Spinal cord (tissue), 10 donors: ENCODE measurements at places on chromosomes 12 and 14.

DNA sequence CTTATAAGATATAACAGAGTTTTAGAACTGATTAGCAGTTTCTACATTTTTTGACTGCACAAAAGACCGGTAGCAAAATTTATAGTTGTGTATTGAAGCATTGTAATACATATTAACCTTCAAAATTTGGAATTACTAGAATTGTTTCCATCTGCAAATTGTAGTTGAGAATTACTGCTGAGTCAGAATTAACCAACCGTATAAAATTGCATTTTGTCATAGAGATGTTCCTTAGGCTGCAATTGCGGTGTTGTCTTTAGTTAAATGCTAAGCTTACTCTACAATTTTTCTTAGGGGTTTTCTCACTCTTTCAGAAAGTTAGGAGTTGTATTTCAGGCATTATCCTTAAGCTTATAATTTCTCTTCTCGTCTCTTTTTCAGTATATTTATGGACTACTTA, 132.2 kb downstream of the PLEKHA5 start:
- no peak for DNase-seq

GRCh38 chr14:101755591-101756324, 5.8 kb upstream of the PPP2R5C start:
- DNase-seq, result no peak

DNA sequence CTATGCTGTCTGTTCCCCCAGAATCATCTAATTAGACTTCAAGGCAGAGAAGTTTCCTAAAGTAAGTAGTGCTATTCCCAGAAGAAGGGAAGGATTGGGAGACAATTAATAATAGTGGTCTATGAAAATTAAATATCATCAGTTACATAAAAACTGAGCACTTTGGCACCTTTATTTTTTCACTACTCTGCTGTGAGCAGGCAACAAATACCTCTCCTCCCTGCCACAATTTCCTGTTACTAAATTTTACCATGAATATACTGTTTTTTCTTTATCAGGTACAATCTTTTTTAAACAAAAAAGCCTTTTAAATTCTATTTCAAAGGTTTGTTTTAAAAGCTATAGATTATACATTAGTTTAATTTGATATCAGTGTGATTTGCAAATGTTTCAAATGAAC, 29.4 kb upstream of the KRAS start:
- no peak for DNase-seq

DNA sequence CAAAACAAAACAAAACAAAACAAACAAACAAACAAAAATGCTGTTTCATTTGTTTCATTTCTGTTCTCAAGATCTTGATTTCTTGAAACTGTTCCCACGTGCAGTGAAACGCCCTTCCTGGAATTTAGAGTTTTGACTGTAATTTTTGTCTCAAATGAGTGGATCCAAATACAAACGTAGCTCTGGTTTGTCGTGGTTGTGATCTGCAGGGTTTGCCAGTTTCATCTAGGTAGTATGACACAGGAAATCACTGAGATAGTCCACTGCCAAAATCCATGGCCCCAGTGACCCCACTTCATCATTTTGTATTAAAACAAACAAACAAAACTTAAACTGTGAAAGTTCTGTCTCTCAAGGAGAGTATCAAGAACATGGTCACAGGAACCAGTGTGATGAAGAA, 838.6 kb downstream of the BCL11B start:
- no peak for DNase-seq

GRCh38 chr12:108811411-108812180, 45.8 kb downstream of the SSH1 start:
- no peak for DNase-seq

DNA sequence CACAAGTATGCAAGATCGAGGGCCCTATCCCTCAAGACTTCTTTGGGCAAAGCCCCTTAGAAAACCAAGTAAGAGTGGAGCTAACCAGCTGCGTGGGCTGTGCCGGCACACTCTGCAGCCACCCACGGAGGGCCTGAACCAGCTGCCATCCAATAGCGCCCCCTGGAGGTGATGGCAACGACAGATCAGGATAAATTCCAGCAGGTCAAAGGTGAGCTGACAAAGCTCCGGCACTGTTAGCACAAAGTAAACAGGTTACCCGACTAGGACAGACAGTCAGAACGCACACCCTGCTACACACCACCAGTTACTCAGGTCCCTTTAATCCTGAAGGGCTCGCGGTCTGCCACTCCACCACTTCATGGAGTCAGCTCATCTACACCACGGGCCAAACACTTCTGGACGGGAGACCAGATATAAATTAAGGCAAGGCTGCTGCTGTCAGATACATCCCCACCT, 4.9 kb downstream of the ZBTB39 start:
- no peak for DNase-seq

GRCh38 chr12:20210621-20211215, 157.6 kb upstream of the PDE3A start:
- no peak for DNase-seq

DNA sequence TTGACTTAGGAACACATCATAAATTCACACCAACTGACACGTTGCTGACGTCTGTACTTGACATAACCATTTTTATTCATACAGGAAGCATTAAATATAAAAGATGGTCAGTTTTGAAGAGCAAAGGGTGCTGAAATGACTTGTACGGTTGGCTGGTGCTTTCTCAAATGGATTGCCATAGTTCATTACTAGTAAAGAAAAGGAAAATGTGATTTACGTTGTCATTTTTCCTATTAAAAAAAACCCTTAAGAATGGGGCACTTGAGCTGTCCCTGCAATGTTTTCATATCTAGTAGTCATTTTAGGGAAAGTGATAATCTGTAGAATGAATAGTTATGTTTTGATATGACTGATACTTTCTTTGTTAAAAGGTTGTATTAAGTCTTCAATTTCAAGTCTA, 22.5 kb upstream of the MANSC4 start:
- no peak for DNase-seq

DNA sequence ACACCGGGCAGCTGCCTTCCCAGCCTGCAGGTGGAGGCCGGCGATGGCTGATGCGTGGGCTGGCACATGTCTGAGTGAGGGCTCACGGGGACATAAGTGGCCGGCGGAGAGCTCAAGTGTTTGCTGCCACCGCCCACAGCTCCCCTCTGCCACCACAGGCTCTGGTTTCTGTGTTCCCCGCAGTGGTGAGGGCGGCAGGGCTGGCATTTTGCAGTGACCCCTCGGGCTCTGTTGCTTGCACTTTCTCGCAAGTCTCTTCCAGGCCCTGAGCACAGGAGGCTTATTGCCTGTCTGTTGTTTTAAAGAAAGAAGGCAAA, 271.0 kb upstream of the RTL1 start:
- no peak for DNase-seq

GRCh38 chr12:68786929-68787328, 21.0 kb upstream of the MDM2 start:
- DNase-seq, result no peak

GRCh38 chr14:53569446-53569845, 387.2 kb downstream of the BMP4 start:
- no peak for DNase-seq

GRCh38 chr14:63308723-63309317, 9.9 kb downstream of the GPHB5 start:
- DNase-seq, result no peak

DNA sequence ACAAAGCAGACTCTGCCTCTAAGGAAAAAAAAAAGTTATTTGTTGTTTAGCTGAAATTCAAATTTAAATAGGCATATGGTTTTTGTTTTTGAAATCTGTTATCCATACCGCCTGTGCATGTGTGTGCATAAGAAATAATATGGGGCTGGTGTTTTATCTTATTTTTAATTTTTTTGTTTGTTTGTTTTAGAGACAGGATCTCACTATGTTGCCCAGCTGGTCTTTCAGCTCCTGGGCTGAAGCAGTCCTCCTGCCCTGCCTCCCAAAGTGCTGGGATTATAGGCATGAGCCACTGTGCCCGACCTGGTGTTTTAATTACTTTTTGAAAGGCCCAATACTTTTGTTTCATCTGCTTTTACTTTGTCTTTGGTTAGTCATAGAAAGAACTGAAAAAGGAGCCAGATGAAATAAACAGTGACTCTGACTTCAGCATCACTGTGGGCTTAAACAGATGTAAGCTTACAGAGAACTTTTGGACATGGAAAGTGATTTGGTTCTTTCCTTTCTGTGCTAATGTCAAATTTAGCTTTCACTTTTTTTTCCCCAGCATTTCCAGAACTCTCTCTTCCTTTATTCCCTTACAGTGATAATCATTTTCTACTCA, 37.2 kb downstream of the SUPT16H start:
- DNase-seq, result no peak

DNA sequence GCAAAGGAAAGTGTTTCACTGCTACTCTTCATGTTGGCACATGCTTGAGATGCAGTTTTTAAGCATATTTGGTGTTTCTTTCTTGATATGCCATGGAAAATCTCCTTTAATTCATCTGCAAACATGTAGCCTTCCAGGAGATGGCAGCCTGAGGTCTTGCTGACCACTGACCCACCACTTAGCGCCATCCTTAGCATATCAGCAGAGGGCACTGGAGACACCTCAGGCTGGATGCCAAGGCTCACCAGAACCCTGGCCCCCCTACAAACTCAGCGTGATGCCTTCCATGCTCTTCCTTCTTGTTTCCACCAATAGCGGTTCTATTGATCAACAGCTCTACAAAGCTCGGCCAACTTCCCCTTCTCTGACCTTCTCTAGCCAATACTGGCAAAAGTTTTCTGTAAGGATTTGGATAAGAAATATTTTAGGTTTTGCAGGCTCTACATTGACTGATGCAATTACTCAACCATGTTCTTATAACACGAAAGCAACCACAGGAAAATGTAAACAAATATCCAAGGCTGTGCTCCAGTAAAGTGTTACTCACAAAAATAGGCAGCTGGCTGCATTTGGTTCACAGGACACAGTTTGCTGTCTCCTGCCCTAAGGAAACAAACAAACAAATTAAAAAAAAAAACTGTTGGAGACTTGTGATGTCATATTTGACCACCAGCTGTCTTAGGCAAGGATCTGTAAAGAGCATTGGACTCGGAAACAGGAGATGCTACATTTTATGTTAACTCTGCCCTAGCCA, 209.7 kb downstream of the SLC15A4 start:
- DNase-seq, result no peak

- DNase-seq, result no peak
Observed at GRCh38 chr14:64943556-64943955, 1.0 kb upstream of the GPX2 start.

DNA sequence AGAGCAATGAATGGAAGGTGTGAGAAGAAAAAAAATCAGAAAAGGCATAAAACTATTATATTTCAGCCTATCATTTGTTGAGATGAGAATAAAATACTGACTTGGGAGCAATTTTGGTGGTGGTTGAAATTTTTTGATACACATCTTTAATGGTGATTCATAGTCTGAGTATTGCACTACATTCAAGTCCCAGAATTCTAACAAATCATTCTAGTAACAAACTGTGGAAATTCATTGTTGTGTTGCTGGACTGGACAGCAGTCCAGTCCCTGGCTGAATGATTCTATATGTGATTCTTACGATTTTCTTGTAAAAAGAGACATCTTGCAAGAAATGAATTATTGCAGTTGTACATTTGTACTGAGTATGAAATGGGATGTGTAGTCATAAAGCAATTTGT, 268.6 kb downstream of the TRHDE start:
- no peak for DNase-seq

GRCh38 chr14:50529288-50530179, 2.8 kb downstream of the MAP4K5 start:
- no peak for DNase-seq

GRCh38 chr14:74647678-74648461, 35.8 kb upstream of the LTBP2 start:
- peak; percentile 77 for DNase-seq

GRCh38 chr12:93938317-93938716, 210.1 kb upstream of the PLXNC1 start:
- no peak for DNase-seq

DNA sequence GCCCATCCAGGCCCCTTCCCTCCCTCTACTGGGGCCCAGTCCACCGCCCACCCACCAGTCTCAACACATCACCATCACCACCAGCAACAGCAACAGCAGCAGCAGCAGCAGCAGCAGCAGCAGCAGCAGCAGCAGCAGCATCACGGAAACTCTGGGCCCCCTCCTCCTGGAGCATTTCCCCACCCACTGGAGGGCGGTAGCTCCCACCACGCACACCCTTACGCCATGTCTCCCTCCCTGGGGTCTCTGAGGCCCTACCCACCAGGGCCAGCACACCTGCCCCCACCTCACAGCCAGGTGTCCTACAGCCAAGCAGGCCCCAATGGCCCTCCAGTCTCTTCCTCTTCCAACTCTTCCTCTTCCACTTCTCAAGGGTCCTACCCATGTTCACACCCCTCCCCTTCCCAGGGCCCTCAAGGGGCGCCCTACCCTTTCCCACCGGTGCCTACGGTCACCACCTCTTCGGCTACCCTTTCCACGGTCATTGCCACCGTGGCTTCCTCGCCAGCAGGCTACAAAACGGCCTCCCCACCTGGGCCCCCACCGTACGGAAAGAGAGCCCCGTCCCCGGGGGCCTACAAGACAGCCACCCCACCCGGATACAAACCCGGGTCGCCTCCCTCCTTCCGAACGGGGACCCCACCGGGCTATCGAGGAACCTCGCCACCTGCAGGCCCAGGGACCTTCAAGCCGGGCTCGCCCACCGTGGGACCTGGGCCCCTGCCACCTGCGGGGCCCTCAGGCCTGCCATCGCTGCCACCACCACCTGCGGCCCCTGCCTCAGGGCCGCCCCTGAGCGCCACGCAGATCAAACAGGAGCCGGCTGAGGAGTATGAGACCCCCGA, 6.8 kb upstream of the RNU7-1 start:
- no peak for DNase-seq

DNA sequence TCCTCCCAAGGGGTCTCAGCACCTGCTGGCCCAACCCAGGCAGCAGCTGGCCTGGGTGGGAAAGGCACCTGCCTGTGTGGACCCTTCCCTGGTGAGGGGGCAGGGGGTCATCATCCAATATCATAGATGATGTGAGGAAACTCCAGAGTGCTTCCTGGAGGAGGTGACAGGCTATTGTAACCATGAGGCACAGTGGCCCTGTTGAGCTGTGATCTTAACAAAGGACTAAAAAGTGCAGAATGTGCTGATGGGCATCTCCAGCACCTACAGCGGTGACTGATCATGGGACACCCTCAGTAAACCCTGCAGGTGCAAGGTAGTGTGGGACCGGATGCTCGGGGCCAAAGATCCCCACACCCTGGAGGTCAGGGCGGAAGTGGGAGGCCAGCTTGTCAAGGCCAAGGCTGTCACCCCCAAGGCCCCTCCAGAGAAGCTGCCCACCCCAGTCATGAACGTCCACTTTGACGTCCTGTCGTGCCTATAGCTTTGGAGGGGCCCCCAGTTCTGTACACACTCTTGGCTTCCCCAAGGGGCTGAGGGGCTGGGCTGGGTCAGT, 7.5 kb downstream of the MMP17 start:
- DNase-seq, result no peak

- DNase-seq, result no peak
Observed at GRCh38 chr14:71061458-71061857, 154.2 kb downstream of the PCNX1 start.

DNA sequence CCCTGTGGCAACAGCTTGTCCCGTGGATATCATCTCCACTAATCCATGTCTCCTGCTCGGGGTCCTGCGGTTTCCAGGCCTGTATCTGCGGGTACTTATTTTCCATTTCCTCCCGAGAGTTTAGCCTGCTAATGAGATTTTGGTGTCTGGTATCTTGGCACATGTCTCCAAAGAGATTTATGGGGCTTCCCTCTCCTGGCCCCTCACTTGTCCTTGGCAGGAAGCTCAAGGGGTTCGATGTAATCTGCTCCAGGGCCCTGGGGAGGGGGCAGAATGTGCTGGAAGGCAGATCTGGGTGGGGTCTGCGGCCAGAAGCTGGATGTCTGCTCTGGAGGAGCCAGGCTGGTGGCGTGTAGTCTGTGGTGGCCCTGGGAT, 85.7 kb downstream of the KIF26A start:
- DNase-seq, result no peak

GRCh38 chr12:11702959-11703358, 53.5 kb downstream of the ETV6 start:
- no peak for DNase-seq
